AG04449 (cell line): ENCODE measurements at places on chromosomes 11 and 22.
A peak's percentile ranks its signal among the peaks of the same experiment; 100 is the strongest.

DNA sequence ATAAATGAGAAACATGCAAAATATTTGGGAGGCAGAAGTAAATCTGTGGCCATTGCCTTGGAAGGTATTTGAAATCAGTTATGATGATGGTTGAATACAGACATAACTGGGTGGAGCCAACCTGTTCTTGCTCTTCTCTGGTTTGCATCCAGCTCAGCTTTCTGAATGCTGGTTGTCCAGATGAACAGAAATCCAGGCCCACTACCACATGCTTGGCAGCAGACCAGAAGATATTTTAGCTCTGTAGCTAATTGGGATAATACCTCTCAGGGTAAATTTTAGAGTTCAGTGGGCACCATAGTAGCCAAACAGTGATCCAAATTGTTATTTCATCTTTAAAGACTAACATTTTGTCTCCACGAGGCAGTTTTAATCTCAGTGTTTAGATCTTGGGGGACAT, 308.3 kb downstream of the RAB38 start:
- no peak for DNase-seq

- no peak for DNase-seq
Measured at GRCh38 chr22:22076361-22076760, 93.8 kb upstream of the TOP3B start.

DNA sequence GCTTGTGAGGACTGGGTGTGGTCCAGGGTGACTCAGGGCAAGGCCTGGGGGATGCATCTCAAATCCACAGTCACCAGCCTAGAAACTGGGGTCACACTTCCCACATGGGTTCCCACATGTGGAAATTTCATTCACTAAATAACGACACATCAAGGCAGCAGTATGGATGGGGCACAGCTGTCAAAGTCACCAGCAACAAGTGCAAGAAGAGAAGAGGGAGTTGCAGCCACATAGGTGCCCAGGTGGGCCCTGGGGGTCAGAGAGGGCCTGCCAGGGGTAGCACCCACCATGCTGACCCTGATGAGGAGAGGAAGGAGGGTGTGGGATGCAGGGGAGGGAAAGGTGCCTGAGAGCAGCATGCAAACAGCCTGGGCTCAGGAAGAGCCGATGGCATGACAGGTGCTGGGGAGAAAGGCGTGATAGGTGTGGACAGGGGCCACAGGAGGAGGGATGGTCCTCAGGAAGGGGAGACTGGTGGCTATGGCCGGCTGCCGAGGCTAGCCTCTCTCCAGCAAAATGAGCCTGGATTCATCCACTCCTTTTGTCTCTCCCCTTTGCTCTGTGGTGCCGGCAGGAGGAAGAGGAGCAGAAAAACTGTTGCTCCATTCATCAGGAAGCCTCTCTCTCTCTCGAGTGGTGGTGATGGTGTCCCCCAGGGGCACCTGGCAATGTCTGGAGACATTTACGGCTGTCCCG, 22.3 kb downstream of the DGCR6L start:
- no peak for DNase-seq

GRCh38 chr11:65420979-65421793, 1.4 kb upstream of the NEAT1 start:
- DNase-seq: peak; percentile 97

- no peak for DNase-seq
Measured at GRCh38 chr11:8201644-8202365, 33.0 kb upstream of the RIC3 start.

- DNase-seq: no peak
Measured at GRCh38 chr11:44952082-44952481, 1.4 kb upstream of the TP53I11 start.

GRCh38 chr11:2729841-2730240, 30.0 kb upstream of the KCNQ1OT1 start:
- no peak for DNase-seq

- DNase-seq: no peak
Measured at GRCh38 chr11:107859459-107860239, 1.1 kb upstream of the SLC35F2 start.
